ENCODE measurements at places on chromosomes 7 and 10. TPM values are rescaled to one million over a fixed set of nuclear protein-coding genes. Genes with fewer than 3 reads are reported as not detected.

PIK3CG gene
- total RNA-seq = 4.7 TPM

DNA sequence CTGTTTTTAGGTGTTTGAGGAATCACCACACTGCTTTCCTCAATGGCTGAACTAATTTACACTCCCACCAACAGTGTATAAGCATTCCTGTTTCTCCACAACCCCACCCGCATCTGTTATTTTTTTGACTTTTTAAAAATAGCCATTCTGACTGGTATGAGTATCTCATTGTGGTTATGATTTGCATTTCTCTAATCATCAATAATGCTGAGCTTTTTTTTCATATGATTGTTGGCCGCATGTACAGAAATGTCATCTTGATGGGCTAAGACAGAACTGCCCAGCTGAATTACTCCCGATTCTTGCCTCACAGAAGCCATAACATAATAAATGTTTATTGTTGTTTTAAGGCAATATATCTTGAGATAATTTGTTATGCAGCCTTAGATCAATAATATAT lies 93.1 kb upstream of the DKK1 start:
- no peak for DNase-seq

DNA sequence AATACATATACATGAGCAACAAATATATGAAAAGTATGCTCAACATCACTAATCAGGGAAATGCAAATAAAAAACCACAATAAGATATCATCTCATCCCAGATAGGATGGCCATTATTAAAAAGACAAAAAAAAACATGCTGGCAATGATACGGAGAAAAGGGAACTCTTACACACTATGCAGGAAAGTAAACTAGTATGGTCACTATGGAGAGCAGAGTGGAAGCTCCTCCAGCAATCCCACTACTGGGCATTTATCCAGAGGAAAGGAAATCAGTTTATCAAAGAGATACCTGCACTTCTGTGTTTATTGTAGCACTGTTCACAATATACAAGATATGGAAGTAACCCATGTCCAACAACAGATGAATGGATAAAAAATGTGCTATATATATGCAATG lies 217.5 kb downstream of the SDK1 start:
- DNase-seq = no peak

SOSTDC1 gene
- 58.9 TPM for total RNA-seq

Measured in skin of body (tissue), 3 donors.